ENCODE measurements at places on chromosomes 3 and 15.

DNA sequence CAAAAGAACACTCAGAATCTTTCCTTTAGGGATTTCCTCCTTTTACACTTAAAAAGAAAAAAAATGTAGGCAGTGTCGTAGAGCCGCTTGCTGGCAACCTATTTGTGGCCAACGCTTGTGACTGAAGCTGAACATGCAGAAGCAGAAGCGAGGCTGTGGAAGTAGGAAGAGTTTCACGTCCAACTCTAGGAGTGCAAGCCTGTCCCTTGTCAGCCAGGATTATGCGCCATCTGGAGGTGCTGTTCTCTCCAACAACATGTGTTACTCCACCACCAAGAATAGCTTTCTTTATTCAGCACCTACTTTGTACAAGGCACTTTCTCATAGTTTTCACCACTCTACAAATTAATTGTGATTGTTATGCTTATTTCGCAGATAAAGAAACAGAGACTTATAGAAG lies 223.2 kb upstream of the LMCD1 start:
- no peak for DNase-seq

GRCh38 chr3:170049146-170050000 lies 11.6 kb downstream of the GPR160 start:
- DNase-seq: no peak

DNA sequence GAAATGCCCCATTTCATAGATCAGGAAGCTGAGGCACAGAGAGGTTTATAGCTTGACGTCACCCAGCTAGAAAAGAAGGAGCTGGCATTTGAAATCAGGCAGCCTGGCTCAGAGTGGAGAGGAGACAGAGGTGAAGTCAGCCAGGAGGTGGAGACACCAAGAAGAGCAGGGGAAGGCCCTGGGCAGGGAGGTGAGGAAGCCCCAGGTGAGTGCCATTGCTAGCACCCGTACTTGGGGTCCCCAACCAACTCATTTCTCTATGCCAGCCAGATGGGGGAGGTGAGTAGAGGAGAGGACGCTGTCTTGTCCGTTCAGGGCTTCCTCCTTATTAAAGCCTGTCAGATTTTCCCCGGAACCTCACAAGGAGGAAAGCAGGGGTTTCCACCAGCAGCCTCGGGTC lies 149.6 kb upstream of the TLE3 start:
- no peak for DNase-seq

- DNase-seq: no peak
Observed at GRCh38 chr3:179299316-179299715, 23.5 kb upstream of the ZNF639 start.

- DNase-seq: no peak
Observed at GRCh38 chr3:169666076-169666375, 2.5 kb upstream of the MECOM start.

DNA sequence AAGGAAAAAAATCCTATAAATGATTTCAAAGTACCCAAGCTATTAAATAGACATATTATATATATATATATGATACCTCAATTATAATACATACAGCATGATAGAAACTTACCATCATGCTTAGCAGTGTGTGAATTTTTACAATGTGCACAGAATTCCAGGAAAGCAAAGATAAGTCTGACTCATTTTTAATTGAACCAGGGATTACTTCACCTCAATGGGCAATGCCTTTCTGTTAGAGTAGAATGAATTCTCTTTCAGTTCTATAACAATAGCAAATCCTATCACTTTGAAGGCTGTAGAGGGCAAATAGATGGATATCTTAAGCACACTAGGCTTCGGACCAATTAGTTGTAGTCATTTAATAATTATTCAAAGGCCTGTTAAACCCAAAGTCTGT lies 54.8 kb upstream of the P3H2 start:
- no peak for DNase-seq

- DNase-seq: no peak
Observed at GRCh38 chr3:58998476-58999117, 51.2 kb downstream of the CFAP20DC start.

DNA sequence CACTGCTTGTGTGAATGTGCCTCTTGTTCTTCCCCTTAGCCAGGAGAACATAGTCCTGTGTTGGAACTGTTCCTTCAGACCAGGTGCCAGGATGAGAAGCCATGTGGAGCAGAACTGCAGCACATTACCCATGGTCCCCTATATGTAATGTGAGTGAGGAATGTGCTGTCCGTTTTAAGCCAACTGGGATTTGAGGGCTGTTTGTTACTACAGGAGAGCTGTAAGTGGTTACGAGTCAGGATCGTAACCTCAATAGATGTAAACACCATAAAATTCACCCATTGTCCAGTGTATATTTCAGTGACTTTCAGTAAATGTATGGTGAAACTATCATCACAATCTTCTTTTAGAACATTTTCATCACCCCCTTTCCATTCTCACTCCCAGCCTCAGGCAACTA lies 10.1 kb upstream of the SCAP start:
- no peak for DNase-seq

DNA sequence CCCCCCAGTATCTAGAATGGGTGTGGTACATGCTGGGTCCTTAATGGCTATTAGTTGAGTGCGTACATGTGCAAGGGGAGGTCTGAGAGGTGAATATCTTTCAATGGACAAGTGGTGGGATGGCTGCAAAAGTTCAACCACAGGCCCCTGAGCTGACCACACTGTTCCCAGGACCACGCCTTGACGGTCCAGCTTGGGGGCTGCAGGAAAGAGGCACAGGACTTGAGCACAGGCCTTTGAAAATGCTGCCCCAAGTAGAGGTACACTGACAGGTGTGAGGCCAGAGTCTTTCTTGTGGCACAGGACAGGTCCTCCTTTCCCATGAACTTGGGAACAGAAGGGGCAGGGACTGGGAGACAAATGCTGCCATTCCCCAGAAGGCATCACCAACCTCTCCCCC lies 24.0 kb downstream of the AMOTL2 start:
- DNase-seq: no peak

DNA sequence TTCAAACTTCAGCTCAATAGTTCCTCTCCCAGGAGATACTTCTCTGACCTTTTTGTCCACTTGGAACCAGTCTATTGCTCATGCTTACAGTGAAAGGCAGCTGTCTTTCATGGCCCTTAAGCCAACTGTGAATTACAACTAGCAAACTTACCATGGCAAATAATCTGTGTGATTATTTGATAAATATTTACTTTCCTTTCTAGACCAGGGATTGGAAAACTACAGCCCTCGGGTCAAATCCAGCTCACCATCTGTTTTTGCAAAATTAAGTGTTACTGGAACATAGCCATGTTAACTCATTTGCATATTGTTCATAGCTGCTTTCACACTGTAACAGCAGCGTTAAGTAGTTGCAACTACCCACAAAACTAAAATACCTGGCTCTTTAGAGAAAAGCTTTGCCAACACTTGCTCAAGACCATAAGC lies 289.1 kb upstream of the MCTP2 start:
- no peak for DNase-seq

DNA sequence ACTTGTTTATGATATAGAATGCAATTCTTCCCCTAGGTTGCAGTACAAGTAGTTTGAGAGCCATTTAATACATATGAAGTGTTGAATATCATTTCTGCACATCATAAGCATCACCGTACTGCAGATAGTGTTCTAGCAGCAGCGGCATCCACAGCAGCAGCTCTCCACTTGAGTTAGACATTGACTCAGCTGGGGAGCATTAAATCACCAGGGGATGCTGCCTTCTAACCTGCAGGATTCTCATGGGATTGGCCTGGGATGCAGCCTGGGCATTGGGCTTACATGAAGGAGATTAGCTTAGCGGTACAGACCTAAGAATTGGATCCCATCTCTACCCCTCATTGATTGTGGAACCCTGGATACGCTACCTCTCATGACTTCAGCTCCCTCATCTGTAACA lies 43.3 kb downstream of the CNTN3 start:
- DNase-seq: no peak

DNA sequence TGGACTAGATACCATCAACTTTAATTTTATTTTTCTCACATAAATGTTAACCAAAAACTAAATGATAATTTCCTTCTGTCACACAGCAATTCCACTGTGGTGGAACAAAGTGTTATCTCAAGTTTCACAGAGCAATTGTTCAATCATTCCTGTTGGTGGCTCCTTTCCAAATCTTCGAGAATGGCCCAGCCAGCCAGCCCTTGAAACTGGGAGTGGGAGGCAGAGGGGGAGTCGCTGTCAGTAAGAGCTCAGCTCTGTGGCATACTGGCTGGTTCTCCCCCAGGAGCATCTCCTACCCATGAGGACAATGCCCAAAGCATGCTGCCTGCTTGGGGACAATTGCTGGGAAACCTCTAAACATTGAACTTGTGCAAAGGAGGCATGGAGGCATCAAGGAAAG lies 47.7 kb downstream of the MECOM start:
- DNase-seq: no peak

DNA sequence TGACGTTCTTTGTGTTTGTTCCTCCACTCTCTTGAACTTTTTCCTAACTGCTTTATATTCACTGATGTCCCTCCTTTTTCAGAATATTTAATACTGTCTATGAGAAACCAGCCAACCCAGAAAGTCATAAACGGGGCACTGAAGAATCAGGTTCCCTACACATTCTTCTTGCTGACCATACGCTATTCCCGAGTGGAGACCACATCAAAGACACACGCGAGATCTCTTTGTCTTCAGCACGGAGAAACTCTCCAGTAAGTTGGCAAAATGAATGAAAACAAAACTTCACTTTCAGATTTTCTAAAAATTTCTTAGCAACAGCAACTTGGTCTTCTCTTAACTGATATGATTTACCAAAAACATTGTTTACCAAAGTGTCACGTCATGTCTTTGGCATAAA lies 22.6 kb downstream of the FAM174B start:
- DNase-seq: no peak

GRCh38 chr3:132843851-132844553 lies 121.8 kb upstream of the NPHP3 start:
- DNase-seq: no peak

GRCh38 chr3:10011631-10012030 lies 14.6 kb upstream of the FANCD2 start:
- no peak for DNase-seq

- no peak for DNase-seq
Observed at GRCh38 chr3:16332904-16333426, 68.0 kb downstream of the OXNAD1 start.
